ENCODE measurements at places on chromosomes 2 and 18.

- no peak for DNase-seq
Observed at GRCh38 chr2:225008179-225008856, 34.0 kb downstream of the DOCK10 start.

DNA sequence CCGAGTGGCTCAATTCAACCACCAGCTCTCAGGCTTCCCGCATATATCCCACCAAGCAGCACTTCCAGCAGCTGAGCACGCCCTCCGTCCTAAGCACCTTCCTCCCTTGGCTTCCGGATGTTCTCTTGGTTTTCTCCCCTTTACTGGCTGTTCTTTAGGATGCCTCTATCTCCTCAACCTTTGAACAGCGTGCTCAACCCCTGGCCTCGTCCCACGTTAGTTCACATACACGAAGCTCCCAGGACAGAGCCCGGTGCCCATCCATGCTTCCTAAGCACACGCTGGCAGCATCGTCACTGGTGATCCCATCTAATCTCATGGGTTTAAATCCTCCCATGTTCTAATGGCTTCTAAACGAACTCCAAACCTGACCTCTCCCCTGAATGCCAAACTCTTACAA, 3.7 kb downstream of the CYS1 start:
- DNase-seq, result no peak

DNA sequence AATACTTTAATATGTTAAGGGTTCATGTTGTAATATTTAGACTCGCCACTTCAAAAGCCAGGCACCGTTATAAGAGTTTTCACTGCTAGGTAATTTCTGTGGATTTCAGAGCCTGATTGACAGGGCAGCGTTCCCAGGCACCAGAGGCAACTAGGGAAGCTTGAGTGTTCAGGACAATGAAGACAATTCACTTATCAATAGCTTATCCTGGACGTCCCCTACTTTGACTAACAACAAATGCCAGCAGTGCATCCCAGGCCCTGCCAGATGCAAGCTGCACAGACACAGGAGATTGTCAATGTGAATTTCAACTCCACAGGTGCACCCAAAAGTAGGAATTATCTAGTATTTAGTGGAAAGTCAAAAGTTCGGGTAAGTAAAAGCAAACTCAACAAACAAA, 179.3 kb upstream of the GYPC start:
- no peak for DNase-seq

GRCh38 chr2:129879614-129880180, 99.8 kb upstream of the RAB6C start:
- DNase-seq, result no peak

DNA sequence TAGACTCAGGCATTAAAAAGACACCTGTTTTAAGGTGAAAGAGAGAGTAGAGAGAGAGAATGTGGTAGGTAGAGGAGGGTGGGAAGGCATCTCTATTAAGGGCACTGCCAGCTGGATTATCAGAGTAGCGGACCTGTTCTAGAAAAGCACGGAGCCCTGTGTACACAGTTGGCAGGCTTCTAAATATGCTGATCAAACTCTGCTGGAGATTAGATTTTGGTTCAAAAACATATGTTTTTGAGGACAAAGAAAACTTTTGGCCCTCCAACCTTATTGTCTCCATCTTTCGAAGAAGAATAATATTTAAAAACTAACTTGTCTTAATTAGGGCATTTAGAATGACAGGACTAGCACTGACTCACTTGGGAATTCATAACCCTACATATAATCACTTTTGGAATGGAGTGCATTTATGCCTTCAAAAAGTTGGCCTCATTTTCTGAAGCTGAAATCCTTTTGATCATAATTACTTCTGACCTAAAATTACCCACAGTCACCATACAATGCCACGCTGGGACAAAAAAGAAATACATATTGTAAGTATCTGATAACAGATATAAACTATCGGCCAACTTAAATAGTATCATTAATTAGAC, 254.6 kb downstream of the MEIS1 start:
- no peak for DNase-seq

GRCh38 chr2:71570951-71571460, 117.6 kb downstream of the DYSF start:
- no peak for DNase-seq

DNA sequence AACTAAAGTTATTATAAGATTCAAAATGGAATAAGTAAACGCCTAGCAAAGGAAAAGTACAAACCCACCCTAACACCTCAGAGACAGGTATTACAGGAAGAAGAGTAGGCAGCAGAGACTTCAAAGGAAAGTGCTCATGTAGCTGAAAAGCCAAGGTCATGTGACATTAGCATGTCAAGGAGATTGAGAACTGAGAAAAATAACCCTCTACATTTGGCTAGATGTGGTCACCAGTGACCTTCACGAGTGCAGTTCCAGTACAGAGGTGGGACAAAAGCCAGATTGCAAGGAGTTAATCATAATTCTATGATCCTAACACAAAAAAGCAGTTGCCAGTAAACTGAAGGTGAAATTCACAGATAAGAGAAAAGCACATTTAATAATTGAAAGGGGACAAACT, 252.7 kb downstream of the ZEB2 start:
- DNase-seq, result no peak

- no peak for DNase-seq
Observed at GRCh38 chr2:18519914-18520450, 40.5 kb downstream of the RDH14 start.

DNA sequence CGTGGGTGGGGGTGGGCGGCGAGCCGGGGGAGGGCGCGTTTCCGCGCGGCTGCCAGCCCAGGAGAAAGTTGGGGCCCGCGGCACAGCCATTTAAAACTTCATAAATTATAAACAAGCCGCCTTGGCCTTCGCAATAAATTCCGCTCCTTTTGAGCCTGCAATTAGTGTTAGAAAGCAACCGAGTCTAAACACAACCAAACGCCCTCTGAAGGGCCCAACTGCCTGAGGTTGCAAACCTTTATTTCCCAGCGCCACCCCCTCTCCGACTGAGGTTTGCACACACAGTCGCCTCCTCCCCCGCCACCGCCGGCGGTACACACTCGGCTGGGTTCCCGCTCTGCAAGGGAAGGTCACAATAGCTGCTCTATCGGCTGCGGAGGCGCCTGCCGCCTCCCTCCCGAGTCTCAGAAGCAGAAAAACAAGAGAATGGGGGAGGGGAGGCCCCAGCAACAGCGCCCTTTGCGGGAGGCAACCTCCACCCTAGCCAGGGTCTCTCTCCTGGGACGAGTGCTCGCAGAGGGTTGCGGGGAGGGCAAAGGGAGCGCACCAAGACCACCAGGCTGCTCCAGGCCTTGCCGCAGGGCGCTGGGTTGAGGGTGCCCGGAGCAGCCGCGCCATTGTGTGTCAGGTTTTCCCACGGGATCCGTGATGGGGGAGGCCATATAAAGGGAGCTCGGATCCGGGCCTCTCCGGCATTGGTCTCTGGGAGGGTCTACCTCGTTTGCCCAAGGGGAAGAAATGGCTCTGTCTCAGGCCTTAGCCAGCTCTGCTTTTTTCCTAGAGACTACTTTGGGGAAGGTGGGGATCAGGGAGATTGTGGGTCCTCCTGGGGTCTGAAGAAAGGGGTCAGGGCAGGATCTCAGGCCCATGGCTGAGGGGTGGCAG, 13.4 kb upstream of the HOXD1 start:
- no peak for DNase-seq

DNA sequence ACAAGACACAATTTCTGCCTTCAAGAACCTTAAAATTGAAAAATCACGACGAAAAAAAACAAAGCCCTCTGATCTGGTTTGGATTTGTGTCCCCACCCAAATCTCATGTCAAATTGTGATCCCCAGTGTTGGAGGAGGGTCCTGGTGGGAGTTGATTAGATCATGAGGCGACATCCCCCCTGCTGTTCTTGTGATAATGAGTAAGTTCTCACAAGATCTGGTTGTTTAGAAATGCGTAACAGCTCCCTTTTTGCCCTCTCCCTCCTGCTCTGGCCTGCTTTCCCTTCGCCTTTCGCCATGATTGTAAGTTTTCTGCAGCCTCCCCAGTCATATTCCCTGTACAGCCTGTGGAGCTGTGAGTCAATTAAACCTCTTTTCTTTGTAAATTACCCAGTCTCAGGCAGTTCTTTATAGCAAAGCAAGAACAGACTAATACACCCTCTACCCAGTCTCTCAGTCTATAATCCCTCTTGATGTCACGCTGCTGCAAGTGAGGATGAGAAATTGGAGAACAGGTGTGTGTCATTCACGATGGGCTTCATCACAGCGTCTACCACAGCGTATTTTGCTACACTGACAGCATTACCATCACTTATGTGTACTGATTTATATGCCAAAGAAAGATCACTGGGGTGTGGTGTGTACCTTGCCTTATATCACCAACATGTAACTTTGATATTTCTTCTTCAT, 330.7 kb downstream of the MTX2 start:
- no peak for DNase-seq

- DNase-seq, result no peak
Observed at GRCh38 chr18:49013961-49014604, 63.3 kb upstream of the SMAD7 start.

- DNase-seq, result no peak
Observed at GRCh38 chr2:240624950-240625621, at the start of gene GPR35. GPR35 (plus strand) TSS chr2:240625480; CDS start chr2:240629953, 4,473 bp downstream.

DNA sequence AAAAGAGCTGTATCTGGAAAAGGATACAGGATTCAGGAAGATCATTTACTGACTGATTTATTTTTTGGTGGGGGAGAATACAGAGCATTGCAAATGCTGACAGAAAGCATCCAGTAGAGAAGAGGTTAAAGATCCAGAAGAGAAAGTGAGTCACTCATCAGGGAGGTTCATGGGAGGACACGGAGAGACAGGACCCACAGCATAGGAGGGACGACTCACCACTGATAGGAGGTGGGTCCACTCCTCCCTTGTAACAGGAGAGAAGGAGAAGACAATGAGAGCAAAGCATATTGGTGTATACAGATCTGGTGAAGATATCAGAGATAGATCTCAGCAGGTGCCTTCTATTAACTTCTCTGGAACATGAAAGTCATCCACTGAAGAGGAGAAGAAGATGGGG, 142.4 kb upstream of the AQP4 start:
- no peak for DNase-seq

DNA sequence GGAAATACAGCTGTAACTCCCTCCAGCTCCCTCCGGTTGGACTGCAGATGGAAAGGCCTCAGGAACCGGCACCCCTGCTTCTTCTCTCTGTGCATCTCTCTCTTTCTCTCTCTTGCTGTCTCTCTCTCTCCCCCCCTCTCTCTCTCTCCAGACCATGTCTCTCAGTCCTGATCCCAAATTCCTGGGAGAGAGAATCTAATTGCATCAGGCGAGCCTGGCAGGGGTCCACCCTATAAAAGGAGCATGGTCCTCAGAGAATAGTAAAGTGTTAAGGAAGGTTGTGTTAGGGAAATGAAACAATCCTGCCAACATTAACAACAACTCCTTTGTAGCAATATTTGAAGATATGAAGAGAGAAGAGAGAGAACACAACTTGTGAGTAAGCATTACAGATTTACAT, 36.7 kb downstream of the VIT start:
- no peak for DNase-seq
